ENCODE measurements at places on chromosomes 5 and 9.

- DNase-seq = no peak
Measured at GRCh38 chr5:36145311-36145710, 6.4 kb downstream of the LMBRD2 start.

GRCh38 chr5:81345411-81346003 lies 44.1 kb downstream of the ZCCHC9 start:
- no peak for DNase-seq

DNA sequence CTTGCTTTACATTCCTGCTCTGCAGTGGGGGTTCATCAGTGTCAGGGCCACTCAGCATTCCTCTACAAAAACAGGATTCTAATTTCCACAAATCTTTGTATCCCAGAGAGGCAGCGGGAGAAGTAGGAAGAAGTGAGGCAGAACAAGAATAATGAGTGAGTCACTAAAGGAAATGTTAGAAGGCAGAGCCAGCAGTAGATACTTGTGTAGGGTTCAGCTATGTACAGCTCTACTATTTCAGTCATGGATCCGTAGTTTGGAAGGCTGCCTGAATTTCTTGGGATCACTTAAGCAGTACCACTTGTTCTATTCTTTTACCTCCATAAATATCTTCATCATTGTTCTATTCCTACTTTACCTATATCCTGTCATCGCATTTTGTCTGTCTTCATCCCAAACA lies 246.3 kb upstream of the TLE4 start:
- no peak for DNase-seq

- no peak for DNase-seq
Measured at GRCh38 chr5:116375926-116376325, 198.7 kb downstream of the SEMA6A start.

- DNase-seq = no peak
Measured at GRCh38 chr9:34025062-34025461, 23.6 kb downstream of the UBAP2 start.

DNA sequence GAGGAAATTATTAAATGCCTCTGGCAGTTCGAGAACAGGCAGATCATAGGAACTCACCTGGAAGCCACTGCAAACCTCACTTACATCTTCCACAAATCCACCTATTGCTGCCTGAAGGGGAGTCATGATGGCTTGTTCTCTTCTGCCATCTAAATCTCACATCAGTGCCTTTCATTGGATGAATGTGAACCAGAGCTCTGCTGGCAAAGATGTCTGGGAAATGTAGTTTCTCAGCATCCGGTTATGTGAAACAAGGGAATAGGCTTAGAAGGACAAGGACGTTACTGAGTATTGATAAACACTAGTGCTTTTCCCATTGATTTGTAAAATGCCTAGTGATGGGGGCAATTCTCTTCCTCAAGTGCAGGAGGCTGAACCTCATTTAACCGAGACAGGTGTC lies 483.3 kb downstream of the ARHGEF28 start:
- no peak for DNase-seq

DNA sequence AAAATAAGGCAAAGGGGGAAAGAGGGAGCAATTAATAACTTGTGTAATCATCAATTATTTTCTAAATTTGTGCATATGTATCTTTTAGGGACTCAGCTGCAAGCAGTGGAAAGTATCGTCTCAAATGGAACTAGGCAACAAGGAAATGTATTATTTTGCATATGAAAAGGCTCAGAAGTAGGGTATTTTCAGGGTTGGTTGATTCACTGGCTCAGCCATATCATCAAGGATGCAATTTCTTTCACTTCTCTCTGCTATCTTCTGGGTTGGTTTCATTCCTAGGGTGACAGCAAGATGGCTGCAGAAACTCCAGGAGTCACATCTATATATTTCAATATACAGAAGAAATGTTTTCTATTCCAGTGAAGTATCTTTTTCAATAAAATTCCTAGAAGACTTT lies 509.8 kb downstream of the DMAC1 start:
- DNase-seq = no peak

- DNase-seq = no peak
Measured at GRCh38 chr5:89010512-89010911, 127.5 kb upstream of the MEF2C start.

DNA sequence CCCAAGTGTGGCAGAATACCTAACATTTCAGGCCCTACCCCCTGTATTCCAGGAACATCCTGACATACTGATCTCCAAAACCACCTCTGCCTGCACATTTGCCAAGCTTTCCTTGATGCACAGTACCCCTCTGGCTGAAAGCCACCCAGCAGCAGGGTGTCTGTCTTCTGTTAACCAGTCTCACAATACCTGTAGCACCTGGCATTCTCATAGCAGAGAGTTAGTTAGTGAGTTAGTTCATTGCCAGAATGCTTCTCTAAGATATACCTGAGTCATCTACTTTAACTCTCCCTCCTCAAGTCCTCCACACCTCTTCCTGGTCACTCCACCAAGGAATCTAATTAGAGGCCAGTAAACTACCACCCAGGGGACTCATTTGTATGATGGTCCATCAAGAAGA lies 46.1 kb upstream of the IL7R start:
- DNase-seq = no peak

GRCh38 chr5:176952531-176953193 lies 53.5 kb upstream of the HK3 start:
- DNase-seq = no peak

DNA sequence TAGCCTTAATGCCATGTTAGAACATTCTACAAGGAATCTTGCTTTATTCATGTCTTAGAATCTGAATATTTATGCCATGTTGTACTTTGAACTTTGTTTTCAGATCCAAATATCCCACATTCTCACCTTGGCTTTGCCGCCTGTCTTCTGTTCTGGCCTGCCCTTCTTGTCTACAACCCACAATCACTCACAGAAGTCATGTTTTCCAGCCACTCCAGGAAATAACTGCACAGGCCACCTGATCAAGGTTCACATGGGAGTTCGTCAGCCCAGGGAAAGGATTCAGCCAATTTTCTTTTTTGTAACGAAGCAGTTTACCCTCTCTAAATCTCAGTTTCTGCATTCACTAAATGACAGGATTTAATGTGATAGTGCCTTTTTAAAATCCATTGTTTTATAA lies 70.5 kb downstream of the JAKMIP2 start:
- DNase-seq = no peak

DNA sequence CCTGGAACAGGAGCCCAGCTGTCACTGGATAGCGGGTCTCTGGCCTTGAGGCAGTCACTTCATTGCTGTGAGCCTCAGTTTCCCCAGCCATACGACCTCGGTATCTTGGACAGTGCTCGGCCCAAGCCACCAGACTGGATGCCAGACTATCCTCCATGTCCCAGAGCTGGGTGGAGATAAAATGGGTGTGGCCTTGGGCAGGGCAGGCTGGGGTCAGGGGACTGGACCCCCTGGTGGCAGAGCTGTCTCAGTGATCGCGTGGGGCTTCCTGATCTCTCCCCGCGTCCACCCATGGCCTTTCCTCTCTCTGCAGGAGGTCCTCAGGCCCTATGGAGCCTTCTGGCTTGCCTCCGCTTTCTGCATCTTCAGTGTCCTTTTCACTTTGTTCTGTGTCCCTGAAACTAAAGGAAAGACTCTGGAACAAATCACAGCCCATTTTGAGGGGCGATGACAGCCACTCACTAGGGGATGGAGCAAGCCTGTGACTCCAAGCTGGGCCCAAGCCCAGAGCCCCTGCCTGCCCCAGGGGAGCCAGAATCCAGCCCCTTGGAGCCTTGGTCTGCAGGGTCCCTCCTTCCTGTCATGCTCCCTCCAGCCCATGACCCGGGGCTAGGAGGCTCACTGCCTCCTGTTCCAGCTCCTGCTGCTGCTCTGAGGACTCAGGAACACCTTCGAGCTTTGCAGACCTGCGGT lies 10.0 kb downstream of the SLC2A8 start:
- DNase-seq = no peak

GRCh38 chr9:102855641-102856040 lies 139.5 kb upstream of the CYLC2 start:
- no peak for DNase-seq

- no peak for DNase-seq
Measured at GRCh38 chr5:16864631-16865131, 71.4 kb downstream of the MYO10 start.

DNA sequence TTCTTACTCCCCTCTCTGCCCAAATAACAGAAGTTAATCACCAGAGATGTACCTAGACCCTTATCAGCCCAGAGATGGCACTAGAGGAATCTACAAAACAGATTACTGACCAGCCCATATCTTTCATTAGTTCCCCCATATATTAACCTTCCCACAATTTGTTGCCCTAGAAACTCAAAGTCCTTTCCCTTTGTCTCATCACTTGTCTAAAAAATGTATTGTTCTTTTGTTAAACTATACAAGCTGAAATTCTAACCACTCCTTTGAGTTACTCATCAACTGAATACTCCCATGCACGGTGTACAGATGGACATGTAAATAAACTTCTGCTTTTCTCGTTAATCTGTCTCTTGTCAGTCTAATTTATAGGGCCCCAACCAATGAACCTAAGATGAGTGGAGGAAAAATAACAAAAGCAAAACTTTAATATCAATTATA lies 130.9 kb downstream of the CCDC192 start:
- no peak for DNase-seq

DNA sequence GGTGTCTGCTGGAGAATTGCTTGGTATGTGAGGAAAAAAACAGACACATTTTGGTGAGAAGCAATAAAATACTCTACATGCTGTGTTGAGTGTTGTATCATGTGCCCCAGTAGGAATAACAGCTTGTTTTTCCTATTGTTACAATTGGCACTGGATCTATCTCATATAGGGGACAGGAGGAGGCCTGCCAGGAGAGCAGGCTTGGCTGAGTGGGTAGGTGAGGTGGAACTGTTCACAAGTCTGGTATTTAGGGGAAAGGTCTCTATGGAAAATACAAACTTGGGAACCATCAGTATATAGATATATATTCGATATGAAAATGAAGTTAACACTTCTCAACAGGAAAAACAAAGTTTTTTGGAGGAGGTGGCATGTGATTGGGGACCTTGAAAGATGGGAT lies 9.5 kb upstream of the SH3TC2 start:
- no peak for DNase-seq

DNA sequence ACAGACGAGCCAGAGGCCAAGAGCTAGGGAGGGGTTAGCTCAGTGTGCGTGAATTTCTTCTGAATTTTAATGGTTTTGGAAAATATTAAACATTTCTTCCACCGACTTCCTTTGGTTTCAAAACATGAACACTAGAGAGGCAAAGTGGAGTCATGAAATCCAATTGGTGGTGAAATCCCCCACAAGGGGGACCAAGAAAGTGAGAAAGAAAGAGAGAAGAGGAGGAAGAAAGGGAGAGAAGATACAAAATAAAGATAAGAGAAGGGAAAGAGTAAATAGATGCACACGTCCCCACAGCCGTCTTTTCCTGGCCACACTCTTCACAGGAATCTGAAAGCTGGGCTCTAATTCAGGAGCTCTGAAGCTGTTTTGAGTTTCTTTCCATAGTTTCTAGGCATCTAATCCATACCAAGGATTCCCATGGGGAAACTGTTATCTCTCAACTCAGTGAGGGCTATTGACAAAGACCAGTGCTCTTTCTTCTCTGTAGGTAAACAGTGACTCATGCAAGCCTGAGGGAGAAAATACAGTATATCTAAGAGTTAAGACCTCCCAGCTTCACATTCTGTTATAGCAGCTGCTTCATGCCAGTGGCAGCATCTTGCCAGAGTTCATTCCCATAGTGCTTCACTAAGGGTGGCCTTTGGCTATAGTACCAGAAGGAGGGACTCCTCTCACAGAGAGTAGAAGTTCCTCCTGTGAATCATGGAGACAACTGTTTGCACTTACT lies 115.8 kb upstream of the LIFR start:
- no peak for DNase-seq

DNA sequence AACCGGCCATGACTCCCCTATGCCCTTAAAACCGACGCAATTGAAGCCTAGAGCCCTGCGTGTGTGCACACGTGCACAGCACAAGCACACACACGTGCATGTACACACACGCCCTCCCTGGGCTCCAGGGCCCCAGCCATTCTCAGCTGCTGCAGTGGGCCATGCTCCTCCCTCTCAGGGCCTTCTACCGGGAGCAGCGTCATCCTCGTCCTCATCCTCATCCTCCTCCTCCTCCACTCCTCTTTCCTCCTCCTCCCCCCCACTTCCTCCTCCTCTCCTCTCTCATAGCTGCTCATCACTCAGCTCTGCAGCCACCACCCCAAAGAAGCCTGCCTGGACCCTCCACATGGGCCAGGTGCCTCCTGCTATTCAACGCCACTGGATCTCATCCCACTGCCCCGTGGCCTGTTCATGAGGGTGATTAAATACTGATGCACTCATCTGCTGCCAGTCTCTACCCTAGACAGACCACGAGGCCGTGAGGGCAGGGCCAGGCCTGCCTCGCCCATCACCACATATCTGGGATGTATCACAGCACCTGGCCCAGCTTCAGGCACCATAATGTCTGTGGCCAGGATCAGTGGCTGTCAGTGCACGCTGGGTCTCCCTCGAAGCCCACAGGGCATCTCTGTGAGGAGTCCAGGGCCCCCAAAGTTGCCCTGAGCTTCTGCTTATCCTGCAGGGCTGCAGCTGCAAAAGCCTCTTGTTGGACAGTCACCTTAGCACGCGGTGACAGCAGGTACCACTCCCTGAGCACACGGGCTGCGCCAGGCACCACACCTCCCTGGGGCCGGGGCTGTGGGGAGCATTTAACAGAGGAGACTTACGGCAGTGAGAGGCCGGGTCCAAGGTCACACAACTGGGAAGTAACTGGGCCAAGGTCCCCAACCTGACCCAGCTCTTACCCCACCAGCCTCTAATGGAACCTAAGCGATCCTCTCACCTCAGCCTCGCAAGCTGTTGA lies 9.8 kb downstream of the FAM78A start:
- DNase-seq = no peak

DNA sequence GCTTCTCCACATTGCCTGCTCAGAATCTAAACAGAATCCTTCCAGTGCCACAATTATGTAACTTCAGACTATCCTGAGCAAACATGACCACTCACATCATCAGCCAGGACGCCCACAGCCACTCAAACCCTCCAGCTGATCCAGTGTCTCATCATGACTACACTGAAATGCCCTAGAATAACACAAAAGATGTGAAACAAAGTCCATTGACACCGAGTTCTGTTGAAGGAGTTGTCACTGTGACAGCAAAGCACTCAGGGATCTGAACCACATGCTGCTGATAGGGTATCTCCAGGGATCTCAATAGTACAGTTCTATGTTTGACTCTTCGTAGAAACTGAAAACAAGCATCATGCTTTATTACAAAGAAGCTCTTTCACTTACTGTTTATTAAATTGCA lies 150.2 kb downstream of the GABBR2 start:
- no peak for DNase-seq

DNA sequence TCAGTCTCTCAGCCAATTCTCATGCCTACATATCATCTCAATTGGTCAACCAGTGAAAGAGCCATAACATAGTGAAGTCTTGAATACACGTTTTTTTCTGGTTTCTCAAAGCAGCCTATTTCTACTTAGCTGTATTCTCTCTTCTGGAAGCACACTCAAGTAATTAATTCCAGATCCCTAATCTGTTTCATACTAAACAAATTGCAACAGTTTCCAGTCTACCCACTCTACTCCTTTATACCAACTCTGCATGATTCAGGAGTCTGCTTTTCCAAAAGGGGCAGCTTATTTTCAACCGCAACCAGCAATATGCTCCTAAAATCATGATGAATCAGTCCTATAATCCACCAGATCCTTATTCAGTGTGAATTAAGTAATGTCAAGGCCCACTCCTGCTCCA lies 211.7 kb downstream of the TLE1 start:
- no peak for DNase-seq
